ENCODE measurements at places on chromosomes 11 and 22.

GRCh38 chr11:94020777-94021481 is at the start of gene HEPHL1:
Gene HEPHL1 (plus strand): TSS chr11:94021354. CDS start chr11:94021369, 15 bp downstream.
- DNase-seq = no peak

- DNase-seq = no peak
Measured at GRCh38 chr11:14237444-14237961, 121.5 kb downstream of the RRAS2 start.

DNA sequence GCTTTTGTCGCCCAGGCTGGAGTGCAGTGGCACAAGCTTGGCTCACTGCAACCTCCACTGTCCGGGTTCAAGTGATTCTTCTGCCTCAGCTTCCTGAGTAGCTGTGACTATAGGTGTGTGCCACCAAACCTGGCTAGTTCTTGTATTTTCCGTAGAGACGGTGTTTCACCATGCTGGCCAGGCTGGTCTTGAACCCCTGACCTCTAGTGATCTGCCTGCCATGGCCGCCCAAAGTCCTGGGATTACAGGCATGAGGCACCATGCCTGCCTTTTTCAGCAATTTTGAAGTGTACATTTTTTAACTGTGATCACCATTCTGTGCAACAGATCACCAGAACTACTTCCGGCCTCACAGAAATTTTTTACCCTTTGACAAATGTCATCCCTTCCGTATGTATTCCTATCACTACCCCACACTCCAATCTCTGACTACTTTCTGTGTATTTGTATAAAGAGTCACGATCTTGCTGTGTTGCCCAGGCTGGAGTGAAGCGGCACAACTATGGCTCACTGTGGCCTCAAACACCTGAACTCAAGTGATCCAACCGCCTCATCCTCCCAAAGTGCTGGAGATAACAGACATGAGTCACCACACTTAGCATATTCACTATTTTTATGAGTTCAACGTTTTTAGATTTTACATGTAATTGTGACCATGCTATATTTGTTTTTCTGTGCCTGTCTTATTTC is 44.0 kb downstream of the XKR3 start:
- DNase-seq = no peak

DNA sequence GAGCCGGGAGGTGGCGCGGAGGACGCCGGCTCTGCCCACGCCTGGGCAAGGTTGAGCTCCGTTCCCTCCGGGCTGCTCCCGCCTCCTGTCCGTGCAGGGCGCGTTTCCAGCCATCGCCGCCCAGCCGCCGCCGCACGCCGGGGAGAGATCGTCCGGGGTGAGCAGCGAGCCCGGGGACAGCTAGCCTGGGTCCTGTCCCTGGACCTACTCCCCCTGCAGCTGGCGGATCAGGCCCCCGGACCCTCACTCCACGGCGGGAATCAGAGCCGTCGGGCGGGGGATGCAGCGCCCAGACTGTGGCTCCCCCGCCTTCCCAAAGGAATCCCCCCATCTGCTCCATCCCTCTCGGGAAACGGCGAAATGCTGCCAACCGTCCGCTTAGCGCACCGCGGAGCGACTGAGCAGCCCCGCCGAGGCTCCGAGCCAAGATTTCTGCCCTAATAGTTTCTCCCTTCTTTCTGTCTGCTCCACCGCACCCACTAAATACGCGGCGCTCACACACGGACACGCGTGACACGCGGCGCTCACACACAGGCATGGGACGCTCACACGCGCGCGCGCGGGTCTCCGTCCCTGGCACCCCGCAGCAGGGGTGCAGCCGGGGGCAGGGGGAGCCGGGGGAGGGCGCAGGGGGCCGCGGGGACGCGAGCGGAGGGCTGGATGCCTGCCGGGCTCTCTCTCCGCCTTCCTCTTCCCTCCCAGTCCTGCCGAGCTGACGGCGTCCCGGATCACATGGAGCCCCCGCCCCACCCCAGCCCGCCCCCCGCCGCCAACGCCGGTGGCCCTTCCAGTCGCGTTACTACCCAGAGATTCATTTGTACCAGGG is at the start of gene KCNJ5:
KCNJ5 (plus strand) TSS at position 814 of the 826 bp plus-strand sequence. CDS start 19,918 bp downstream, outside the sequence.
- no peak for DNase-seq

DNA sequence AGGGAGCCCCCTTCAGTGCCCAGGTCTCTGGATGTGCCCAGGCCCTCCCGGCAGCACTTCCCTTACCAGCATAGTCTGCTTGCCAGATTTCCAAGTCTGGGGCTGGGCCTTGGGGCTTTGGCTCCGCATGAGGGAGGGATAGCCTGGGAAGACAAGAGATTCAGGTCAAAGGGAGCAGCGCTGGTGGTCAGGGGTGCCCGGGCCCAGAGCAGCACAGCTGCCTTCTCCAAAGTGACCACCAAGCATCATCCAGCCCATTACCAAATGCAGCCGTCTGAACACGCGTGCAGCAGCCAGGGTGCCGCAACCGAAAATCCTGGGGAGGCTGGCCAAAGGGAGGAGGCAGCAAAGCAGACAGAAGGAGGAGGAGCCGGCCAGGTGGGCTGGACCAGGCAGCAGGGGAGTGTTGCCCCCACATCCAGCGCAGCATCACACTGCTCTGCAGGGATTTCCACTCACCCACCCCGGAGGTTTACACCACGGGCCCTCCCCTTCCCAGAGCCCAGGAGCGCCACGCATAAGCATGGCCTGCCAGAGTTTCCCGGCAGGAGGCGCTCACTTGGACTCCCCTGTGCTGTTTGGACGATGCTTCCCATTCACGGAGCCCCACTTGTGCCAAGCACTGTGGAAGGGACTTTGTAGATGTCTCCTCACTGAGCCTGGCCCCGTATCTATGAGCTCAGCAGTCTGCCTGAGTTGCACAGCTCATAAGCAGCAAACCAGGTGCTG is 22.5 kb downstream of the TRIM29 start:
- DNase-seq = no peak

DNA sequence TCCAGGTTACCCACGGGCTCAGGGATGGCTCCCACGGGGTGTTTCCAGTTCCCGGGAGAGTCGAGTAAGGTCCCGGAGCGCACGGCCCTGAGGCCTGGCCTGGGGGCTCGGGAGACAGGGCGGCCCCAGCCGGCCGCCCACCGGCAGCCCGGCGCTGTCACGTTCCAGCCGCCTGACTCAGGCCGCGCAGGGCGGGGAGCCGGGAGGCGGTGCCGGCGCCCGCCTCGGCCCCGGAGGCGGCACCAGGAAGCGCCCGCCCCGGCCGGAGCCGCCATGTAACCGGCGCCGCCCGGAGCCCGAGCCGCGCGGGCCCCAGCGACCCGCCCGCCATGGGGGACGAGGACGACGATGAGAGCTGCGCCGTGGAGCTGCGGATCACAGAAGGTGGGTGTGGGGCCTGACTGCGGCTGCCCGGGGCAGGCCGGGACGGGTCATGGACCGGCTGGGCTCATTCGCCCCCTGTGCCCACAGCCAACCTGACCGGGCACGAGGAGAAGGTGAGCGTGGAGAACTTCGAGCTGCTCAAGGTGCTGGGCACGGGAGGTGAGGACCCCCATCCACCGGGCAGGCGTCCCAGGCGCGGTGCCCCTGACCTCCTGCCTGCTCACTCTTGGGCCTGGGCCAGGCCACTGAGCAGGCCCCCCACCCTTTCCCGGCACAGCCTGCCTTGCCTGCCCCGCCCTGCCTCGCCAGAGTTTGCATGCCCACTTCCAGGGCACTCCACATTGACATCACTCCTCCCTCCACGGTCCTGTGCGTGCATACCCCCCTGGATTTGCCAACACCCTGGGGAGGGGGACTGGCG is at the start of gene RPS6KA4:
RPS6KA4 (plus strand) TSS at position 256 of the 805 bp plus-strand sequence; CDS start at position 330, 74 bp downstream.
- DNase-seq = peak; percentile 36

All from fibroblast of skin of left biceps (primary cell).